Stimulated activated CD4-positive, alpha-beta T cell treated with anti-CD3 and anti-CD28 coated beads, Interleukin-1b, Interleukin-23, amount 100 ng/mL, for 1 hour (primary cell): ENCODE measurements at places on chromosomes 12 and 14.
A peak's percentile ranks its signal among the peaks of the same experiment; 100 is the strongest.

- no peak for DNase-seq
Observed at GRCh38 chr12:12744546-12745305, 27.6 kb downstream of the CDKN1B start.

DNA sequence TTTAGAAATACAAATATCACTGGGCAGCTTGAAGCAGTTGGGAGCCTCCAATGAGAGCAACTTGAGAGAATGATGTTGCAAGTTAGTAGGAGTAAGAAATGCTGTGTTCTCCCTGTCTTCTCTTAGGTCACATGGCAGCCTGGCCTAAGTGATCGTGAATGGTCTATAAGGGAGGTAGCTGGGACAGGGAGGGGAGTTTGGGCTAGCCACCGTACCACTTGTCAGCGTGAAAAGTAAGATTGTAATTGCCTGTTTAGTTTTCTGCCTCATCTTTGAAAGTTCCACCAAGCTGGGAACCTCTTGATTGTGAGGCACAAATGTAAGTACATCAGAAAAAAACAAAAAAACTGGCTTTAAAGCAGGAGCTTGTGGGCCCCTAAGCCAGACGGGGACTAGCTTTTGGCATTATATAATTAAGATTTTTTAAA, 36.4 kb downstream of the MDM2 start:
- DNase-seq: no peak

DNA sequence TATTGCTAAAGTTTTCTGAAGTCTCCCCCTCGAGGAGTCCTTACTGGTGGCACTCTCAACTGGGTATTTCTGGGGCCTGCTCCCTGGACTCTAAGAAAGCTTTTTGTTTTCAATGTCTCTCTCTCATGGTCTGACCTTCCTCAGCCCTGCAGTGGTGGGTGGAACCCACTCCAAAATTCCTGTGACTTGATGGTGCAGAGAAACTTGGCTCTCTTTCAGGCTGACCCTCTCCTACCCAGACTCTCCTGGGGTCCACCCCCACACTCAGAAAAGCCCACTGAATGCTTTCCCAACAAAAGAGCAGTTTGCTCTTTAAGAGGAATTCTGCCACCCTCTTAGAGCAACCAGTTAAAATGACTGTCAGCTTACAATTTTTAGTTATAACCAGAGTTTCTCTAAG, 967 bp upstream of the PTCSC3 start:
- no peak for DNase-seq

GRCh38 chr14:64324895-64325294, 30.7 kb upstream of the ESR2 start:
- no peak for DNase-seq

DNA sequence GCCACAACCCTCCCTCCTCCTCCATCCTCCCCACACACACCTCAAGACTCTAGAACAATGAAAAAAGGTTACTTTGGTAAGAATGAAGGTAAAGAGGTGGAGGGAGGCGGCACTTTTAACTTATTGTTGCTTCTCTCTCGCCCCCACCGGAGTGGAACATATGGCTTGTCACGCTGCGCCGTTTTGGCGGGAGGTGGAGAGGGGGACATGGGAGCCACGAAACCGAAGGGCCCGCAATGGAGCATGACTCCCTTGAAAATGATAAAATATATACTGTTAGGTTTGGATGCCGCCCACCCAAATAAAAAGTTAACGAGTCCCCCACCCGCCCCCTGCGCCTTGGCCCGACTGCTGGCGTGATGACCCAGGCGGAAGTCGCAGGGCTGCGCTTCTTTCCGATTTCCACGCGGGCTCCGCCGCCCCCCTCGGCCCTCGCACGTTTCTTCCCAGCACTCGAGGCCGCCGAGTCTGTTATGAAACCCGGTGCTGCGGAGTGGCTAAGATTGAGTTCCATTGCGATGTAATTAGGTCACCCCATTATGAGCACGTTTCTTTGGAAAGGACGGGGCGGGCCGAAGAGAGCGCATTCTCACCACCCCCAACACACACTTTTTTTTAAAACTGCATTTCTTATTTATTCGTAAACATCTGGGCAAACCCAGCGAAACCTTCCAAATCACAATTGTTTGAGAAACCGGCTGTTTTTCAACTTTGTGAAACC, 1.4 kb upstream of the ZFP36L1 start:
- DNase-seq: no peak

DNA sequence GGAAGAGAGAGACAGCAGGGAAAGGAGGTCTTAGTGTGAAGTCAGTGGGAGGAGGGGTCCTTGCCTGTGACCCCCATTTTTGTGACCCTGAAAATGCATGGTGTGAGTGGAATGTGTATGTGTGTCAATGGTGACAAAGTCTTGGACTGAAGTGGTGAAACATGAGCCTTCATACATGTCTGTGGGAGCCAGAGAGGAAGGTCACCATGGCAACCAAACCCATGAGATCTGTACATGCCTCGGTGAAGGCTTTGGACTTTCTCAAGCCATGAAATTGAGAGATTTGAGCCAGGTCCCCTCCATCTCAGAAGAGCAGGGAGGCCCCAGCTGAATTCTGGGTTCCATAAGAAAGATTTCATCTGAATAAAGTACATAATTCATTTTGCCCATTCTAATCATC, 108.7 kb downstream of the TTC8 start:
- no peak for DNase-seq

GRCh38 chr12:124387528-124387911, 92.6 kb downstream of the RFLNA start:
- DNase-seq: no peak

- DNase-seq: no peak
Observed at GRCh38 chr12:84816916-84817695, 95.5 kb downstream of the SLC6A15 start.

DNA sequence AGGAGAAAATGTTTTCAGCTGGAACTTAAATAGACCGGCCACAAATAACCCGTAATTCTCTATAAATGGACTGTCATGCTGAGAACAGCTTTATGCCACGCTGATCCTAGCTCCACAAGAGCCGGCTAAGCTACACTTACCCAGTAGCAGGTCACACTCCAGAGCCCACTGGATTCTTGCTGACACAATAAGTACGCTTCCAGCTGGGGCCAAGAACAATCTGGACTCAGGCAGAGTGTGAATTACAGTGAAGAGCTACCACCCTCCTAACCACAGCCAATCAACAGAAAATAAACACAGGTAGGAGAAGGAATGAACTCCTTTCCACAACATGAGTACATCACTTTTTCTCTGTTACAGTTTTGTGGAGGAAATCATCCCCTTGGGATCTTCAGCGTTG, 531.3 kb downstream of the GALC start:
- no peak for DNase-seq

- DNase-seq: no peak
Observed at GRCh38 chr14:59252772-59253500, 64.5 kb downstream of the DAAM1 start.

DNA sequence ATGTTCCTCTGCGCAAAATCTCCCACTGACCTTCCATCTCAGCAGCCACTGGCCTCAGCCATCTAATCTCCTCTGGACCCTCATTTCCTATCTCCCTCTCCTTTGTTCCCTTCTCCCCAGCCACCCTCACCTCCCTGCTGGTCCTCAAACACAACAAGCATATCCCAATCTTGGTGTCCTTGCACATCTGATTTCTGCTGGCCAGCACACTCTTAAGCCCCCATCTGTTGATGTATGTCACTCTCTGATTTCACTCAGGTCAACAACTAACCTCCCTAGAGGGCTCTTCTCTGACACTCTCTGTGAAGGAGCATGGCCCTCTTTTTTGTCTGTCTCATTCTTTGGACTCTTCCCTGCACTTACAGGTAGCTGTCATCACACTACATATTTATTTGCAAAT, 25.6 kb downstream of the PPM1H start:
- no peak for DNase-seq

- DNase-seq: no peak
Observed at GRCh38 chr12:29547864-29548263, 50.4 kb upstream of the OVCH1 start.

- DNase-seq: no peak
Observed at GRCh38 chr12:65511912-65512311, 233.4 kb downstream of the MSRB3 start.

DNA sequence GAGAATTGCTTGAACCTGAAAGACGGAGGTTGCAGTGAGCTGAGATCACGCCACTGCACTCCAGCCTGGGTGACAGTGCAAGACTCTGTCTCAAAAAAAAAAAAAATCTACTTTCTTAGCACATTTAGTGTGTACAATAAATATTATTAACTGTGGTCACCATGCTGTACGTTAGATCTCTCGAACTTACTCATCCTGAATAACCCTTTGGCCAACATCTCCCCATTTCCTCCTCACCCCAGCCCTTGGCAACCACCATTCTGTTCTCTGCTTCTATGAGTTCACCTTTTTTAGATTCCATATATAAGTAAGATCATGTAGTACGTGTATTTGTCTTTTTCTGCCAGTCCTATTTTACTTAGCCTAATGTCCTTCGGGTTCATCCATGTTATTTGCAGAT, 13.4 kb downstream of the FUT8 start:
- DNase-seq: no peak

- DNase-seq: no peak
Observed at GRCh38 chr14:51988221-51988620, 1.1 kb upstream of the RTRAF start.

GRCh38 chr12:131929581-131930456, 743 bp downstream of the PUS1 start:
- DNase-seq: no peak

DNA sequence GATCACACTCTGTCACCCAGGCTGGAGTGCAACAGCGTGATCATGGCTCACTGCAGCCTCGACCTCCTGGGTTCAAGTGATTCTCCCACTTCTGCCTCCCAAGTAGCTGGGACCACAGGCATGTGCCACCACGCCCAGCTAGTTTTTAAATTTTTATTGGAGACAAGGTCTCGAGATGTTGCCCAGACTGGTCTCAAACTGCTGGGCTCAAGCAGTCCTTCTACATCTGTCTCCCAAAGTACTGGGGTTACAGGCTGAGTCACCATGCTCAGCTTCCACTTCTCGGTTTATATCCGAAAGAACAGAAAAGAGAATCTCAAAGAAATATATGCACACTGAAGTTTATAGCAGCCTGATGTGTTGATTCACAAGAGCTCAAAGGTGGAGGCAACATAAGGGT, 107.5 kb downstream of the SCARB1 start:
- DNase-seq: no peak

- no peak for DNase-seq
Observed at GRCh38 chr12:32217354-32218310, 111.0 kb downstream of the BICD1 start.

DNA sequence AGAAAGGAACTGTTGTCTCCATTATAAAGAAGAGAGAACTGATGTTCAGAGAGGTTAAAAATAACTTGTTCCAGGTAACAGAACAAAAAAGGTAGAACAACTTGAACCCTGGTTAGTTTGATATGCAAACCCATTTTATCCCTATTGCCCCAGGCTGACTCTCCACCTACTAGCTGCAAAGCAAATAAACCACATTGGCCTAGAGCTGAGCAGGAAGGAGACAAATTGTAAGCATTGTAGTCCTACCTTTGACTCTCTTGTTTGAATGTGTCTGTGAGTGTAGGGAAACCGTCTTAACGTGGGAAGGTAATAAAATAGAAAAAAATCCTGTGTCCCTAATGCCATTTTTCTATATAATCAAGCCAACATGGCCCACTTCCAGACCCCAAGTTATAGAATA, 126.4 kb downstream of the CCER1 start:
- DNase-seq: no peak

GRCh38 chr14:29390081-29390832, 537.4 kb downstream of the PRKD1 start:
- DNase-seq: no peak

DNA sequence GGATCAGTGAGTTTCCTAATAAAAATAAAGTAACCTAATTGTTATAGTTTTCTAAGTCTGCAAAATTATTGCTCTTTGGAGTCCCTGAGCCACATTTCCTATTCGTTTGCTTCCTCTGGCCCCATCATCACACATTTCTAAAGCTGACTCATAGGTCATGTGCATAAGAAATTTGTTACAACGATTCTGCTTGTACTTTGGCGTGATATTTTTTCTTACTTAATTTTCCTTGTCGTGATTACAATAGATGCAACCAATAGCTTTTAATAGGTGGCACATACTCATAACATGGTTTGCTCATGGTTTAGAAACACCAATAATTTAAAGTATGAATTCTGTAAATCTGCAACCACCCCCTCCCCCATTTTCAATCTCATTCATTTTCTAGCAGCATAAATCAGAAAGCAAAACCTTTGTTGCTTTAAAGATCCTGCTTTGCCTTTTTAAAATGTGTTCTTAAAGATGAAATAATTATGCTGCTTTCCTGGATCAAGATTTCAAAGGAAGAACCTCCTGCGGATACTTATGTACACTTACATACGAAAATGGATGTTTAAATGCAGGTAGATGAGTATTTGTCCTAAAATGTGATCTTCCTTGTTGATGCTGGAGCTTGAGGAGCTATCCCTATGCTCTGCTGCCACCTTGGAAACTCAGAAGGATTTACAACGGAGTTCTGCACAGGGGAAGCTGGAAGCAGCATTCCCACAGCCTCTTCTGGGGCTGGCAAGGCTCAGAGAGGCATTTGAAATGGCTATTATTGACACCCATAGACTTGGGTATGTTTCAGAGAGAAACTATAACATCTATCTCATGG, 1.7 kb upstream of the FLRT2 start:
- DNase-seq: no peak

DNA sequence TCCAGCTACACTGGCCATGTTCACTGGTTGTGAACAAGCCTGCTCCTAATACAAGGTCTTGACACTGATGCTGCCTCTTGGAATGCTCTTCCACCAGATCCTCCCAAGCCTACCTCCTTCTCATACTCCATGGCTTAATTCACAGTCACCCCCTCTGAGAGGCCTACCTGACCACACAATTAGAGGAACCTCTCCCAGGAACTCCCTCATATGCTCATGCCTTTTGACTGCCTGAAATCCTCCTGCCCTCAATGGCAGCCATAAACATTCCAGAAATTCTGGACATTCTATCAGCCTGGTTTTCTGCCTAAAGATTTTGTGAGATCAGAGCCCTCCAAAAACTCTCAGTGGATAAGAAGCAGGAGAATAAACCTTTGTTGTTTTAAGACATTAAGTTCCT, 340.2 kb downstream of the C12orf75 start:
- DNase-seq: no peak

- DNase-seq: no peak
Observed at GRCh38 chr14:105229099-105229655, 19.2 kb upstream of the BTBD6 start.

DNA sequence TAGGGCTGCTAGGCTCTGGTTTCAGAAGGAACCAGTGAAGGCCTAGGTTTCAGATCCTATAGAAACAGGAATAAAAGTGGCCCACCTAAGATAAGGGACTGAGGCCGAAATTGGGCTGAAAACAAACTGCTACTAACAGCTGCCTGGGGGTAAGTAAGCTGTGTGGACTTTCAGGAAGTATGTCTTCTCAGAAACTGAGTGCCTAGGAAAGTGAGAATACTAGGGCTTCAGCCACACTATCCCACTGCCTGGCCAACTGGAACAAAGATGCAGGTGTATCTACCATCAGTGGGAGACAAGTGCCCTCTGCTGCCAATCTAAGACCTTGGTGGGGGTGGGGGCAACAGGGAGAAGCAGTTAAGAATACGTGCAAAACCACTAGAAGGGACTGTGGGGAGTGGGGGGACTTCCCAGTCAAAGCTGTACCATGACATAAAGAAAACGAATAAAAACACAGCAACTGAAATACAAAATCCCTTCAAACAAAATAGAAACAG, 82.5 kb downstream of the MED13L start:
- peak; percentile 20 for DNase-seq

- DNase-seq: no peak
Observed at GRCh38 chr12:54734196-54734950, 86.2 kb upstream of the DCD start.

GRCh38 chr14:30972882-30973582, 52.4 kb upstream of the AP4S1 start:
- no peak for DNase-seq

GRCh38 chr14:34110531-34110930, 159.7 kb upstream of the EGLN3 start:
- no peak for DNase-seq

GRCh38 chr14:61151251-61151650, 129.9 kb downstream of the TMEM30B start:
- DNase-seq: no peak
